Left forelimb (tissue), 1 donor: ENCODE measurements at places on chromosomes 6 and 20.

- DNase-seq = no peak
Observed at GRCh38 chr6:157343732-157344131, 20.4 kb upstream of the TMEM242 start.

DNA sequence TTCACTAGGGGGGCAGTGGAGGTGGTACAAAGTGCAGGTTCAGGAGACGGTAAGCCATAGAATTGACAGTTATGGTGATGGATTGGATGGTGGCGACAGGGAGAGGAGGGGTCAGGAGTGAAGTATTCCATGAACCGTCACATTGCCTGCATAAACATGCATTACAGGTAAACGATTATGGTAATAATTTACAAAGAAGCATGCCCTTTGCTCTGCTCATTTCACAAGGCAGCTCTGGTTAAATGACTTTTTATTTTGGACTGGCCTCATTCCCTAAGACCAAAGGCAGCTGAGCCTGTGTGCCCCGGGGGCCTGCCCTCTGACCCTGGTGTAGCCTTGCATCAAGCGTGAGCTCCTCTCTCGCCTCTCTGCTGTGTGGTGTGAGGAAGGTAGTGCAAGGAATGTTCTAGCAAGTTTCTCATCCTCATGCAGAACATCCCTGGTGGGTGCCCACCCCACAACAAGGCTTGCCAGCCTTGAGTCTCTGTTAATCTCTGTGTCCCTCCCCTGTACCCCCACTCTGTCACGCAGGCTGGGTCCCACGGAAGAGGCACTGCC, 59.0 kb downstream of the PPP1R14C start:
- DNase-seq = no peak

GRCh38 chr6:145075425-145075824, 659.9 kb downstream of the EPM2A start:
- DNase-seq = no peak

DNA sequence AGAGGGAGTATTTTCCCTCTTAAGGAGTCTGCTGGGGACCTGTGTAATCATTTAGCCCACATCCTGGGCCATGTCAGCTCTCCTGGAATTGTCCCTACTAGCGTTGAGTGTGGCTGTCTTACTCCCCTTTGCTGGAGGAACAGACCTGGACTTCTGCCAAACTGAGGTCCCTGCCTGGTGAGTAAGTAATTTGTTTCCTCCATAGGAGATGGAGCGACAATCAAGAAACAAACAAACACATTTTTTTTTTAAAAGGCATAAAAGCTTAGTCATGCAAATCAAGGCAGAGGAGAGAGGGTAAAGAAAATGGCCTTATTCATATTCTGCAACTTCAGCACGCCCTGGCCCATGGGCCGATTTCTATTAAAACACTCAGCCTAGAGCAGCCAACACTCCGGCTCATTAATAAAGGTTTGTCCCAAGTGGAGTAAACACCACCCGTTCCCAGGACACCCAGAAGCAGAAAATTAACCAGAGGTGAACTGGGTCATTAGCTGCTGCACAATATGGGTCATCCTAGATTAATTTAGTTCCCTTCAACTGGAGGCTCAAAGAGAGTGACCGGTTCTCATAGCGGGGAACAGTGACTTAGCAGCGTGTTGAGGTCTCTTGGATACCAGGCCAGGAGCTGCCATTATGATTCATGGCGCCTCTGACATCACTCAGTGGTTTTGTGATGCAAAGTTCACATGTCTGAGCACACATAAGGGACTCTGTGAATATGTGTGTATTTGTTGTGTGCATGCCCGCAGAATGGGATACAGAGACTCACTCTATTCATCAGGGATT, 165.0 kb upstream of the SULF2 start:
- no peak for DNase-seq

DNA sequence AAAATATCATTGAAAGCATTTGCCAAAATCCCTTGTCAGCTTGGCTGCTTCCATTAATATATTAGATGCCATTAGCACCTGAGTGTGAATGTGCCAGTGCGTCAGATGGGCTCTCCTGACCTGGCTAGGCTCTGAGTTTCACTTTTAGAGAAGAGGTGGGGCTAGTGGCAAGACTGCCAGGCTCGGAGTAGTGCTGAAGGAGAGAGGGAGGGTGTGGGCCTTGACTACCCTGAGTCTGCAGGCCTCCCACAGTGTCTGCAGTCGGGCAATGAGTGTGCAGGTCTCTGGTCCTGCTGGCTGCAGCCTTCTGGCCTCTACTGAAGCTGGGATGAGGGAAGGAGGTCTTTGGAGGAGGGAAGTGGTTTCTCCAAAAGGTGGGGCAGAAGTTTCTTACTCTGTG, 34.6 kb upstream of the PNPLA1 start:
- DNase-seq = no peak

GRCh38 chr6:27888566-27888965, 23.6 kb downstream of the OR2B2 start:
- DNase-seq = no peak
